ENCODE measurements at places on chromosomes 6 and 20. TPM values are rescaled to one million over a fixed set of nuclear protein-coding genes. Genes with fewer than 3 reads are reported as not detected.

WFDC10B gene
- total RNA-seq, result not detected

ANKRD66 gene
- not detected for total RNA-seq

APCDD1L gene
- not detected for total RNA-seq

LRRC1 gene
- 16.4 TPM for total RNA-seq

GJA1 gene
- 164 TPM for total RNA-seq

IP6K3 gene
- total RNA-seq, result 5.3 TPM

DNA sequence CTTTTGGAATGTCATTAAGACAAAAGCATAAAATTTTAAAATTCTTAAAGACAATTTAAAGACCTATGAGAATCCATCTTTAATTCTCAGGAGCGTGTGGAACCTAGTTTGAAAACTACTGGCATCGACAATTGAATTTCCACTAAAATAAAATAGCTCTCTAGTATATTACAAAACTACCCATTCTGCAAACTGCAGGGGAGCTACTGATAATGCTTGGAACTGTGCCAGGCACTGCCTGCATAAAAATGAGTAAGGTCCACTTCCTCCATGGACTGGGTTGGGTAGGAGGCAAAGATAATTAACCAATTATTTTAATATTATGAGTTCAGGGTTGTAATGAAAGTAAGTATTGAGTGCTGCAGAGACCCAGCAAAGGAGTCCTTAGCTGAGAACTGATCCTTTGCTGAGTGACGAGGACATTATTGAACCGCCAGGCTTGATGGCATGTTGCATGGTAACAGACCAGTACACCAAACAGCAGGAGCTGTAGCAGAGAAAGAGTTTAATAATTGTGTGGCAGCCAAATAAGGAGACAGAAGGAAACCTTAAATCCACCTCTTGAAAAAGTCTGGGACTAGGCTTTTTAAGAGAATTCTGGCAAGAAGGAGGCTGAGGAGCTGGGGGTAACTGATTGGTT, 261.3 kb downstream of the ESR1 start:
- H3K36me3 ChIP-seq, result no peaks in the 10 kb centered on the region
- H3K4me1 ChIP-seq, result no peaks in the 10 kb centered on the region
- no peak for DNase-seq
- H3K27ac ChIP-seq, result no peak overlapping the region

- no peak for DNase-seq
- no peaks in the 10 kb centered on the region for H3K36me3 ChIP-seq
- H3K27me3 ChIP-seq, result no peaks in the 10 kb centered on the region
- H3K27ac ChIP-seq, result no peak overlapping the region
Observed at GRCh38 chr20:7147220-7147601, 379.7 kb downstream of the BMP2 start.

- peaks cover 14% of the 10 kb centered on the region for H3K4me1 ChIP-seq
- DNase-seq, result no peak
- H3K4me3 ChIP-seq, result no peak overlapping the region
- no peak overlapping the region for H3K27ac ChIP-seq
- H3K27me3 ChIP-seq, result no peaks in the 10 kb centered on the region
Observed at GRCh38 chr20:4502756-4503155, 219.0 kb upstream of the PRND start.

- no peak overlapping the region for H3K27ac ChIP-seq
- peaks cover under 1% of the 10 kb centered on the region for H3K27me3 ChIP-seq
- DNase-seq, result no peak
- no peaks in the 10 kb centered on the region for H3K36me3 ChIP-seq
Observed at GRCh38 chr20:48619126-48620101, 208.4 kb downstream of the PREX1 start.

GRCh38 chr6:90175627-90176538, 120.8 kb downstream of the BACH2 start:
- peaks cover 23% of the 10 kb centered on the region for H3K4me1 ChIP-seq
- DNase-seq, result no peak
- no peak overlapping the region for H3K27ac ChIP-seq

DNA sequence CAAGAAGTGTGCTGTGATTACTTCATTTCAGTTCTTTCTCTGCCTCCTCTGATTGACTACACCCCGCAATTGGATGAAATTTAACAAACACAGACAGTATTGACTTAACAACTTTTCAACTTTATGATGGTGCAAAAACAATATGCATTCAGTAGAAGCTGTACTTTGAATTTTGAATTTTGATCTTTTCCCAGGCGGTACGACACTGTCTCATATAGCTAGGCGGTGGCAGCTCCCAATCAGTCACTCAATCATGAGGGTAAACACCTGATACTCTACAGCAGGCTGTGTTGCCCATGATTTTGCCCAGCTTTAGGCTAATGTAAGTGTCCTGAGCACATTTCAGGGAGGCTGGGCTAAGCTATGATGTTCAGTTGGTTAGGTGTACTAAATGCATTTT, 47.6 kb upstream of the MYLIP start:
- H3K27me3 ChIP-seq, result peaks cover 3% of the 10 kb centered on the region
- DNase-seq, result no peak
- no peak overlapping the region for H3K4me3 ChIP-seq
- no peaks in the 10 kb centered on the region for H3K4me1 ChIP-seq
- H3K27ac ChIP-seq, result no peak overlapping the region
- H3K36me3 ChIP-seq, result no peaks in the 10 kb centered on the region

DNA sequence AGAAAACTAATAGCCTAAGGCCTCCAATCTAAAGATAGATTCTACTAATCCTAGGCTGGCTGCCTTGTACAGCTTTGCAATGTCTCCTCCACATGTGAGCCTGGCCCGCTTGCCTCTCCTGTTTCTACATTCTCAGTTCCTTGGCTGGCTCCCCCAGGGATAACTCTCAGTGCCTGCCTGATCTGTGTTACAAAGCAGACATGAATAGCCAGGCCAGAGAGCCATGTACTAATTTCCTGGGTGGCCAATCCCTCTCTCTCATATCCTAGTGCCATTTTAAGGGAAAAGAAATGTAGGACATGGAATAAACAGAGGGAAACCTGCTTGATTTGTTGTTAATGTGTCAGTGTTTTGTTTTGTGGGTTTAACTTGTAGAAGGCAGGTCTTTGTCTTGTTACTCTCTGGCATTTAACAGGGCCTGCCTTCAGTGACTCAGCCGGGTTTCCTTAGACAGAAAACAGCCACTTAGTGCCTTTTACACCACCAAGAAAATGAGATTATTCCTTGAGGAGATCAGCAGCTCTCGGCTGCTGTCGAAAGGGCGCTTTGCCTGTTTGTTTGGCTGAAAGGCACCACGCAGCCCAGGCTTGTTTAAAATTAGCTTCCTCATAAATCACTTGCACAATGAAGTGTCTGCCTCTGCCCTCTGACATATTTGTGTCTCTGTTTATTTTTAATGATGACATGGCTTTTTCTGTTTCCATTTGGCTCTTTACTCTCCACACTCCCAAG, 702.7 kb downstream of the MAFB start:
- H3K4me3 ChIP-seq, result no peak overlapping the region
- peaks cover 10% of the 10 kb centered on the region for H3K4me1 ChIP-seq
- H3K27me3 ChIP-seq, result no peaks in the 10 kb centered on the region
- peak overlapping the region; percentile 29 for H3K27ac ChIP-seq
- DNase-seq, result peak; percentile 62

DNA sequence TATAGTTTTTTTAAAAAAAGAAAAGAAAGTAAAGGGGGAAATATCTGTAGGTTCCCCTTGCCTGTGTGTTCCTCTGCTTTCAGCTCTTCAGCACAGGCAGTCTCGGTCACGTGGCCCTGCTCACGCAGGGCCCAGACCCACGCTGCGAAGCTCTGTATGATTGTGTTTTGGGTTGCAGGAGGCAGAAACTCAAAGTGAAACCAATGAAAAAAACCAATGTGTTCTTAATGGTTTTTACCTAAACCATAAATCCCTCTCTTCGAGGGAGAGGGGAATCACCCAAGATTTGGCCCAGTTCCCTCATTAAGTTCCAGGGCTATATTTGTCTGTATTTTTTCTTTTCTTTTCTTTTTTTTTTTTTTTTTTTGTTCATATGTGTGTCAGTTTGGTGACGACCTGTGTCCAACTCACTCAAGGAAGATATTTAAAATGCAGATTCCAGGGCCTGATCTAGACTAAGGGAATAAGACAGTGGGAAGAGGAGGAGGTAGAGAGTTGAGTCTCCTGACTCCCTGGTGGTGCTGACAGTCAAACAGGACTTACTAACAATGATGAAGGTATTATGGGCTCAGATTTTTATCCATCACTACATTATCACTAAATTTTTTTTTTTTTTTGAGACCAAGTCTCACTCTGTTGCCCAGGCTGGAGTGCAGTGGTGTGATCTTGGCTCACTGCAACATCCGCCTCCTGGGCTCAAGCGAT, 33.8 kb upstream of the RREB1 start:
- H3K27ac ChIP-seq, result no peak overlapping the region
- H3K4me3 ChIP-seq, result no peak overlapping the region
- H3K36me3 ChIP-seq, result no peaks in the 10 kb centered on the region
- no peak for DNase-seq
- H3K4me1 ChIP-seq, result no peaks in the 10 kb centered on the region

DNA sequence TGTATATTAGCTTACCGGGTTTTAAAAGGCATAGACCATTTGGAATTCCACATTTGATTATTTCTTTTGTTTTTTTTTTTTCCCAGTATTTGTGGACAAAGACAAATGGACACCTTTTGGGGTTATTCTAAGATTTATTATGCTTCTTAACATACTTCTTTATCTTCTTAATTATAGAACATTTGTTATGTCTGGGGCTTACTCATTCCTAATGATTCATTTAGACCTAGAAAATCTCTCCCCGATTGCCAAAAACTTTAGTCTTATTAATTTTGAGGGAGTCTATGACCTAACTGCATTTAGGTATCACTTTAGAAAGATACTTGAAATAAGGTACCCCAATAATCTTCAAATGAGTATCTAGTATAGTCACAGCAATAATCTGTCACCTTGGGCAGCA, 170.7 kb upstream of the PREP start:
- H3K36me3 ChIP-seq, result no peaks in the 10 kb centered on the region

DNA sequence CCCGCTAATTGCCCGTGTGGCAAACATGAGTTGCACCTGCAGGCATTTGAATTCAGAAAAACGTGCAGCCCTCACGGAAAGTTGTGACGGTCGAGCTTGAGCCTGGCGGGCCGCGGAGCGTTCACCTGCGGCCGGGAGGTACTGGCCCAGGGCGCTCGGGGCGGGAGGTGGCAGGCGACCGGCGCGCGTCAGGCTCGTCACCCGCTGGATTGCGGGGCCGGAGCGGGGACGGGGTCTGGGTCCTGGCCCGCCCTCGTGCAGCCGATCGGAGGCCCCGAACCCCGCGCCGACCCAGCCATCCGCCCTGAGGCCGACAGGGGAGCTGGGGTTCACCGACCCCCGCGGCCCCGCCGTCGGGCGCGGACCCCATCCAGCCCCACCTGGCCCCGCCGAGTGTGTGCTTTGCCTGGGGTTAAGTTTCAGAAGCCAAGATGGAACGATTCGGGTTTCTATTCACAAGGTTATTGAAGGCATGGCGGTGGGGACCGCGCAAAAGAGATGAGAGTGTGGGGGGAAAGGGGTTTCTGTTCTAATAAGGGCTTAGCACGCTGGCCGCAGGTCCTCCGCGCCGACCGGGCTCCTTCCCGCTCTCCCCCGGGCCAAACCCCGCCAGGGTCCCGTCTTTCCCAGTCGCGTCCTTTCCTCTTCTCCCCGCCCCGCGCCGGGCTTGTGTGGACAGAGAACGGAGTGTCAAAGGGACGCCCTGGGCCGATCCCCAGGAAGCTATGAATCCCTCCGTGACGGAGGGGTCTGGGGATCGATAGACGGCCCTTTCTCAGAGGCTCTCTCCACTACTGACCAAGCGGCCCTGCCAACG, 1.6 kb upstream of the HEY2 start:
- DNase-seq, result peak; percentile 48
- peak overlapping the region; percentile 54 for H3K4me3 ChIP-seq
- H3K27ac ChIP-seq, result no peak overlapping the region
- H3K27me3 ChIP-seq, result peaks cover 70% of the 10 kb centered on the region

DNA sequence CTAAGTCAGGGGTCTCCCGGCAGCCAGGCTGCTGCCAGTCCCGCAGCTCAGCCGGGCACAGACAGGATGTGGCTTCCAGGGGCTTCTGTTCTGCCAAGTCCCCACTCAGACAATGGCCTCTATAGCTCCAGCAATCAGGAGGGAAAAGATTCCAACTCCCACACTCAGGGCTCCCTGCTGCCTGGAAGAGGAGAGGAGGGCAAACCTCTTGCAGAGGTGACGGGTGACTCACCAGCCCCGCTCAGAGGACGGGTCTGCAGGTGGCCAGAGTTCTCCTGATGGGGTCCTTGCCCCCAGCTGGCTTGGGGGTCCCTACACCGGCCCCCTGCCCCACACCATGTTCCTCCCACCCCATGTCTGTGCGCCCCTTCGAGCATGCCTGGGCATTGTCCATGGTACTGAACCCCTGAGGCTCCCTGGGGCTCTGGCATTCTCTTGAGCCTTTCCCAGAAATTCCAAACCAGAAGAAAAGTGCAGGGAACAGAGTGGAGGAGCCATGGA, 32.6 kb downstream of the NTSR1 start:
- H3K27me3 ChIP-seq, result peaks cover 41% of the 10 kb centered on the region
- no peaks in the 10 kb centered on the region for H3K36me3 ChIP-seq
- H3K27ac ChIP-seq, result no peak overlapping the region
- H3K4me1 ChIP-seq, result peaks cover 22% of the 10 kb centered on the region
- no peak overlapping the region for H3K4me3 ChIP-seq
- DNase-seq, result no peak

- H3K27me3 ChIP-seq, result no peaks in the 10 kb centered on the region
- H3K27ac ChIP-seq, result peak overlapping the region; percentile 94
- no peak overlapping the region for H3K4me3 ChIP-seq
- H3K4me1 ChIP-seq, result peaks cover 22% of the 10 kb centered on the region
- no peaks in the 10 kb centered on the region for H3K36me3 ChIP-seq
- no peak for DNase-seq
Observed at GRCh38 chr20:47392721-47393073, 36.2 kb upstream of the ZMYND8 start.

DNA sequence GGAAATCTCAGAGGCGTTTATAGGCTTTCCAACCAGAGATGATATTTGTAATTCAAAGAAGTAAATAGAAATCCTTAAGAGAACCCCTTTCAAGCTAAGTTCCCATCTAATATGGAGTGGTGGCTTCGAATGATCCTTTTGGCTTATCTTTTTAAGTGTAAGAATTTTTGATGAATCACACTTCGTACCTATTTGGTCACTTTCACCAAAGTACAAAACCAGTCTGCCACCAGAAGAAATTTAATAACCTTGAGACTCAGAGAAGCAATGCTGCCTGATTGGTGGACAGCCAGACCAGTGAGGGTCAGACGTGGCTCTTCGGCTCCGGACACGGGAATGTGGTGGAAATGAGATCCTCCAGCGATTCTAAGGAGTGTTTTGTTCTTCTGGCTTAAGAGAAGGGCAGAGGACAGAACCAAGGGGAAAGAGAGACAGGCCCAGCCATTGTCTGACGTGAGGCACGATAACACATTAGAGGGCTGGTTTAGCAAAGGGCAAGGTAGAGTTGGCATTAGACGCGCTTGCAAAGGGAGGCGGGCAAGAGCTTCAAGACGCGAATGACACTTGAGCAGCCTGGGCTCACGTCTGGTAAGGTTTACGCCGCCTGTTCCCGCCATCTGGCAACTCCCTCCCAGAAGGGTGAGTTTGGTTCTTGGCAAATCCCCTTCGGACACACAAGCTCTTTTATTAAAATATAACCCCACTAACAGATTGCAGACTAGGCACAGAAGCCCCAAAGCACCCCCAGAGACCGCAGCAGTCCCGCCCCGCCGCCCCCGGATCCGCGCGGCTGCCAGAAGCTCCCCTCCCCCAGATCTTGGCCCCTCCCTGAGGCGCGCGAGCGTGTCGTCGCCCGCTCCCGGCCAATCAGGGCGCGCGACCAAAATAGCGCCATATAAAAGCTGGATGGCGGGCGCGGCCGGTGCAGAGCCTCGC, 50.0 kb upstream of the EZR start:
- peak overlapping the region; percentile 16 for H3K4me3 ChIP-seq
- peak overlapping the region; percentile 98 for H3K27ac ChIP-seq
- no peaks in the 10 kb centered on the region for H3K27me3 ChIP-seq
- H3K4me1 ChIP-seq, result peaks cover 31% of the 10 kb centered on the region

Data from SJSA1 (cell line).